ENCODE measurements at places on chromosomes 2 and 18. TPM values are rescaled to one million over a fixed set of nuclear protein-coding genes. Genes with fewer than 3 reads are reported as not detected.

DNA sequence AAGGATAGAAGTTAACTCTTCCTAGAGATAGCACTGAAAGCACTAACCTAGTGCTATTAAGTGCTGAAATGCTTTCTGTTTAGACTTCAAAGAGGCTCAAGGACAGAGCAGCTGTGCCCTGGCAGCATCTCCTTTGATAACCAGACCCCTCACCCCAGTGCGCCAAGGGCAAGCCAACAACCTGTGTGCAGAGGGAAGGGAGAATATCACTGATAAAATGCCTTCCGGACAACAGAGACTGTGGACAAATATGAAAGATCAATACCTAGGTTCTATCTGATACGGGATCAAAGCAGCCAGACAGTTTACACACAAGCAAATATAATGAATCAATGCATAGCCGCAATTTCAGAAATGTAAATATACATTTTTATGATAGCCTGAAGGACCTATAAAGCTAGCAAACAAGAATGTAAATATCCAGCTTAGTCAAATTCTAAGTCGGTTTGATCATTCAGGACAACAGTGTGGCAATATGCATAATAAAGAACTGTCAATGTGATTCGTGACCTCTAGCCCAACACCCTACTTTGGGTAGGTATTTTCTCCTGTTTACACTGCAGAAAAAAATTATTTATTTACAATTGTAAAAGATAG is 91.8 kb upstream of the RFX8 start:
- H3K36me3 ChIP-seq = no peaks in the 10 kb centered on the region
- H3K4me1 ChIP-seq = peaks cover 38% of the 10 kb centered on the region
- no peak overlapping the region for H3K27ac ChIP-seq
- H3K27me3 ChIP-seq = no peaks in the 10 kb centered on the region
- DNase-seq = no peak

DNA sequence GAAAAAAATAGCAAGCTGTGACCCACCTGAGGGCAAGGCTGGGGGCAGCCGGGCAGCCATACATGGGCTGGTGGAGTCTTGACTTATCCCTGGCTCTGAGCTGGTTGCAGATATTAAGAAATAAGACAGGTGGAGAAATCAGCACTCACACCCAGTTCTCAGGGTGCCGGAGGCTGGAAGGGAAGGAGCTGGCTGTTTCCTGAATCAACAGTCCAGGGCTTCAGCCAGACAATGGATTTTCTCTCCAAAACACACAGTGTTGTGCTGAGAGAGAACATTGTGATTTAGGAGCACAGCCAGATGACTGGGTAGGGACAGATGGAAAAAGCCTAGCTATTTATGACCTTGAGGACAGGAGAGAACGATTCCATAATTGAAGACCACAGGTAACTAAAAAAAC is 208.8 kb downstream of the LDLRAD4 start:
- H3K27ac ChIP-seq = no peak overlapping the region
- DNase-seq = no peak
- no peaks in the 10 kb centered on the region for H3K36me3 ChIP-seq
- H3K4me1 ChIP-seq = peaks cover 19% of the 10 kb centered on the region
- H3K27me3 ChIP-seq = no peaks in the 10 kb centered on the region

GRCh38 chr2:7567646-7568045 is 650.4 kb downstream of the RNF144A start:
- H3K36me3 ChIP-seq = peaks cover 9% of the 10 kb centered on the region
- H3K4me1 ChIP-seq = peaks cover 58% of the 10 kb centered on the region
- H3K27ac ChIP-seq = peak overlapping the region; percentile 82
- H3K27me3 ChIP-seq = no peaks in the 10 kb centered on the region

- DNase-seq = peak; percentile 67
- H3K27me3 ChIP-seq = no peaks in the 10 kb centered on the region
- peaks cover 2% of the 10 kb centered on the region for H3K36me3 ChIP-seq
- peak overlapping the region; percentile 85 for H3K4me3 ChIP-seq
- peaks cover 50% of the 10 kb centered on the region for H3K4me1 ChIP-seq
Observed at GRCh38 chr2:105328281-105329196, 996 bp downstream of the TGFBRAP1 start.

- no peaks in the 10 kb centered on the region for H3K27me3 ChIP-seq
- no peak overlapping the region for H3K4me3 ChIP-seq
- H3K27ac ChIP-seq = no peak overlapping the region
- DNase-seq = no peak
- H3K36me3 ChIP-seq = no peaks in the 10 kb centered on the region
Observed at GRCh38 chr2:76326636-76327035, 615.9 kb upstream of the GCFC2 start.

CLEC4F gene
- not detected for total RNA-seq

AAMP gene
- total RNA-seq = 58.7 TPM

SMAD4 gene
- 72.0 TPM for total RNA-seq

UGT1A10 gene
- not detected for total RNA-seq

All from activated naive CD4-positive, alpha-beta T cell treated with anti-CD3 and anti-CD28 coated beads for 36 hours (primary cell).